Immature natural killer cell (primary cell): ENCODE measurements at places on chromosomes 5 and 9.

DNA sequence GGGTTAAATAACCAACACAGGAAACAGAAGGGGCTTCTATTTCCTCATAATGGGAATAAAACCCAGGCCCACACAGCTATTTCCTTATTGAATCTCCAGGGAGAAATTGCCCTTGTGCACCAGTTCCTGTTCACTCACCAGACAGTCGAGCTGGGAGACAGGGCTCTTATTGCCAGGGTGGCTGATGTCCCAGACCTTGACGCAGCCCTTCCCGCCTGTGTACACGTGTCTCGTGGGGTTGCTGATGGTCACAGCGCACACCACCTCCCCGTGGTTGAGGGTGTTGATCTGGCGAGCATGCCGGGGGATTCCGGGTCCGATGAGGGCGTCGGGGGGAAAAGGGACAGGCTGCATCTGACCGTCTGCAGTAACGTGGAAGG lies 96.5 kb downstream of the TLE1 start:
- DNase-seq = peak; percentile 52

DNA sequence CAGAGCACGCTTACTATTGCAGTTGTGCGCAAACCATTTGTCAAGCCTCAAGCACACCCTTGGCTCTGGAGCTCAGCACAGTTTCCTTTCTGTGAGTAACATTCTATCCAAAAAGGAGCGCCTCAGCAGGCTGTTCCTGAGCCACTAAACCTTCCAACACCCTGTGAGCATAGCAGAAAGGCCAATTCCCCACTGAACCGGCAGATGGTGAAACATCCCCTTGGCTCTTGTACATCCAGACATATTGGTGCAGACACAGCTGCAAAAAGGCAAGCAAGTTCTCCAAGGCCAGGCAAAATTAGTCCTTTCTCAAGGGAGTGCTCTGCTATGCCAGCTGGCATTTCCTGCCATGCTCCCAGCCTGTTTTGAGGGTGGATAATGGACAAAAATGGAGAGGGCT lies 44.1 kb upstream of the CEMIP2 start:
- no peak for DNase-seq

- DNase-seq = no peak
Observed at GRCh38 chr5:154157483-154158378, 32.8 kb upstream of the GALNT10 start.

DNA sequence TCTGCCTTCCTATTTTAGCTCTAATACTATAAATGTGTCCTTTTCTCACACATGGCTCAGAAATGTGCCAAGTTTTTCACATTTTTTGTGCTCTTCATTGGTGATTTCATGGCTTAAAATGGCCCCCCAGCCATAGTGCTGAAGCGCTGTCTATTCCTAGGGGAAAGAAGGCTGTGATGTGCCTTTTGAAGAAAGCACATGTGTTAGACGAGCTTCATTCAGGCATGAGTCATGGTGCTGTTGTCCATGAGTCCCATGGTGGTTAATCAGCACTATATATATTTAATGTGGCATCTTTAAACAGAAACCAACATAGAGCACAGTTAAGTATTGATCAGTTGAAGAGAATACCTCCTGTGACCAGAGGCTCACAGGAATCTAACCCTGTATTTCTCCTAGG lies 55.8 kb downstream of the PDE8B start:
- no peak for DNase-seq

GRCh38 chr5:134140530-134141201 lies 26.2 kb downstream of the TCF7 start:
- peak; percentile 70 for DNase-seq

GRCh38 chr9:14240537-14240936 lies 73.4 kb downstream of the NFIB start:
- no peak for DNase-seq
